Glomerular endothelial cell (primary cell): ENCODE measurements at places on chromosomes 4 and X. TPM values are rescaled to one million over a fixed set of nuclear protein-coding genes. Genes with fewer than 3 reads are reported as not detected.

GRCh38 chr4:68272860-68273259 lies 27.4 kb upstream of the TMPRSS11B start:
- DNase-seq, result no peak

- DNase-seq, result no peak
These were observed 17.7 kb upstream of the PPEF2 start for GRCh38 chr4:75919920-75920319.

GRCh38 chrX:7446815-7447214 lies 298.9 kb upstream of the PUDP start:
- DNase-seq, result no peak

- no peak for DNase-seq
These were observed 811.5 kb upstream of the TENM3 start for GRCh38 chr4:181431661-181432060.

DNA sequence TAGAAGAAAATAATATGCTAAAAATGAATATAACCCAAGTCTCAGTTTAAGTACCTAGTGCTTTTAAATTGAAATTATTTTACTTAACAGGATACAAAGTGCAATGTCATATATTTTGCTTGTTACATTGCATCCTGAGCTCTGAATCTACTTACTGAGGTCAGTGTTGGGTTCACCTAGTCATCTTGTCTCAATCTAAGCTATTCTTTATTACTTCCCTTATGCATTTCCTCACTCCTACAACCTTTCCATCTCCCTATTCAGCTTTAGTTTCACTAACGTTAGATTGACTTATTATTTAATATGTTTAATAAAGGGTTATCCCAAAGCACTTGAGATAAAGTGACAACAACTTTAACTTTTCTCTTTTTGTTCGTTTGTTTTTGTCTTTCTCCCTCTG lies 483.7 kb downstream of the FSTL5 start:
- DNase-seq, result no peak

DNA sequence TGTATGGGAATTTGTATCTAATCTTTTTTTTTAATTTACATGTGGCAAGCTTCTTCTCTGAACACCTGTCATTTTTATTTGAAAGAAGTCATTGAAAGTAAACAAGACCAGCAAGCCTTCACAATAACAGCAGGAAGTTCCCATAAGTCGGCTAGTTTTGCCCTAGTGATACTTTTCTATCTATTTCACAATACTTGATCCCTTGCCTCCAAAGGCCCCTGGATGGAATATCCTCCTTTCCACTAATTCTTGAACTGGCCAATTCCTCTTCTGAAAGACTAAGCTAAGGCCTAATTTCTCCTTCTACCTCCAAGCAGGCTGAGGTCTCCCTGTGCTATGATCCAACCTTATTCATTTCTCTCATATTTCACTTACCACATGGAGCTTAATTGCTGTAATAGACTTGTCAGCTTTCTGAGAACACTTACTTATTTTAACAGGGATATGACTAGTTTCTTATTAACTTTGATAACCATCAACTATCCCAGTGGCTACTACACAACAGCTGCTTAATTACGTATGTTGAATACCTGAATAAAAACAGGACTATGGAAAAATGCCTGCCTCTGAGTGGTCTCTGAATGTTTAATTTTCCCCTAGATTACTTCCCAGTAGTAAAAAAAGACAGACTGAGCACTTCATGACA lies 194.2 kb downstream of the MAD2L1 start:
- no peak for DNase-seq

- peak; percentile 20 for DNase-seq
These were observed 25.5 kb upstream of the RXFP1 start for GRCh38 chr4:158496030-158496741.

- peak; percentile 44 for DNase-seq
These were observed 45.9 kb downstream of the HMGB2 start for GRCh38 chr4:173288296-173288695.

GRCh38 chr4:101527188-101527587 lies 179.9 kb upstream of the PPP3CA start:
- no peak for DNase-seq

DNA sequence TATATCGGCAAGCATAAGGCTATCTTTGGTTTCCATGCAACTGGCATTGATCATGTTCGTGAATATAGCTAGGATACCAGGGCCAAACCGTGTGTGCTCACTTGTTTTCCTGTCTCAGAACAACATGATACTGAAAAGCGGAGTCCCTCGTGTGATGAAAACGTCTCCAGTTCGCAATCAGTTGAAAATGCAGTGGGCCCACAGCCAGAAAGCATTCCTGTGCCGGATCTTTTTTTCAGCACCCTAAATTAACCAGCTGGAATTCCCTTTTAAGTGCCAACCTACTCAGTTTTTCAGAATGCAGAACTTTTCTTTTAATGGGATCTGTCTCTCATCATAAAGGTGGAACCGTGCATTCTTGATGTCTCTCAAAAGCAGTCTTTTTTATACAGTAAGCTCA lies 130.8 kb upstream of the FRG1 start:
- no peak for DNase-seq

- DNase-seq, result no peak
These were observed 113.9 kb downstream of the RTL3 start for GRCh38 chrX:78545233-78545632.

GRCh38 chr4:88527787-88528186 lies 4.2 kb upstream of the PYURF start:
- DNase-seq, result no peak

- no peak for DNase-seq
These were observed 32.1 kb downstream of the UBE2K start for GRCh38 chr4:39730072-39730471.

GRCh38 chr4:174252412-174252811 lies 31.1 kb downstream of the FBXO8 start:
- no peak for DNase-seq

- DNase-seq, result no peak
These were observed 79.5 kb downstream of the SYTL5 start for GRCh38 chrX:38085813-38086212.

DNA sequence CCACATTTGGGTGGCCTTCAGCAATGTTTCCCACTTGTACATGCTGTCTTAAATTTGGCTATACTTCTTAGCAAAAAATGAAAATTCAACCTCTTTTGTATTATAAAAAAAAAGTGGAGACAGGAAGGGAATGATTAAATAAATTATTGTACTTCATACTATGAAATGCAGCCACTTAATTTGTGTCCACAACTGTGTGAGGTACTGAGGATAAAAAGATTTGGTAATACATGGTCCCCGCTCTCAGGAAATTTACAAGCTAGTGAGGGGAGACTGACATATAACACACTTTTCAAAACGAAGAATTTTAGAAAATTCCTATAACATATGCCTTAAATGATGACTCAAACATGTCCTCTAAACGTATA lies 105.0 kb downstream of the HNRNPD start:
- no peak for DNase-seq

GRCh38 chr4:120481756-120482155 lies 415.1 kb upstream of the MAD2L1 start:
- DNase-seq, result no peak

DNA sequence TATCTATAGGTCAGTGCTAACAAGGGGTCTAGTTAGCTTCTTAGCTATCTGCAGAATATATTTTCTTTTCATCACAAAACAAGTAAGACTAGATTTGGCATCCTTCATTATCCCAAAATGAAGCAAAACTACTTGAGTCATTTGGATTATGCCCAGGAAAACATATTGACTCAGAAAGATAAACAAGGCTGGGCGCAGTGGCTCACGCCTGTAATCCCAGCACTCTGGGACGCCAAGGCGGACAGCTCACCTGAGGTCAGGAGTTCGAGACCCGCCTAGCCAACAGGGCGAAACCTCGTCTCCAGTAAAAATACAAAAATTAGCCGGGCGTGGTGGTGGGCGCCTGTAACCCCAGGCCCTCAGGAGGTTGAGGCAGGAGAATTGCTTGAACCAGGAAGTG lies 18.0 kb upstream of the MND1 start:
- no peak for DNase-seq

DNA sequence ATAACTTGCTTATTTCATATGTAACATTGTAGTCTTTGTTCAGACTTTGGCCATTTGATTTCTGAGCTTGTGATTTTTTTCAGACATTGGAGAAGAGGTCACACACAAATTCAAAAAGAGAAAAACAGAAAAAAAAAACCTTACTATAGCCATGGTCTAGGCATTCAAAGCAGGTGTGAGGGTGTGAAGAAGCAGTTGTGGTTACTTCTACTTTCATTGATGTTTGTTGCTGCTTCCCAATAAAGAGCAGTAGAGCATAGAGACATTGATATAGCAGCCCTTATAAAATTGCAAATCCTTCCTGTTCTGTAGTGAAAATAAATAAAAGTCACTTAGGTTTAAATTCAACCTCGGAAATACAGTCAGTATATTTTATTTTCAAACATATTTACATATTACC lies 671.6 kb downstream of the GRXCR1 start:
- no peak for DNase-seq

GRCh38 chr4:76305971-76306881 lies at the start of gene STBD1:
TSS of gene STBD1 (plus strand) at chr4:76306733. CDS start at chr4:76306770, 37 bp downstream.
- DNase-seq, result no peak

DNA sequence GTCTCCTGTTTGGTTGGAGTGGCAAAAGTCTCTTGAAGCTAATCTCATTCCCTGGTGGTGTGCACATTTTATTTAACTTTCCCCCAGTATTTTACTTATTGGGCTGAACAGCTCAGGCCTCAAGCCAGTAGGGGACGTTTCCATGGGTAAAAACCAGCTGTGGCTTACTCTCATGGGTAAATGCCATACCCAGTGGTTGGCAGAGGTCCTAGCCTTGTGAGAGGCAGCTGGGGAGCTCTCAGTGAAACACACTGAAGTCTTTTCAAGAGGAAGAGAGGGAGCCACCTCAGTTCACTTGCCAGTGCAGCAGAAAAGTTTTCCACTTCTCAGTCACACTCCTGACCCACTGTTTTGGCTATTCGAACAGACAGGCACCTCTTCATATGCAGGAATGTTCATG lies 1964.2 kb downstream of the ARAP2 start:
- DNase-seq, result no peak

DNA sequence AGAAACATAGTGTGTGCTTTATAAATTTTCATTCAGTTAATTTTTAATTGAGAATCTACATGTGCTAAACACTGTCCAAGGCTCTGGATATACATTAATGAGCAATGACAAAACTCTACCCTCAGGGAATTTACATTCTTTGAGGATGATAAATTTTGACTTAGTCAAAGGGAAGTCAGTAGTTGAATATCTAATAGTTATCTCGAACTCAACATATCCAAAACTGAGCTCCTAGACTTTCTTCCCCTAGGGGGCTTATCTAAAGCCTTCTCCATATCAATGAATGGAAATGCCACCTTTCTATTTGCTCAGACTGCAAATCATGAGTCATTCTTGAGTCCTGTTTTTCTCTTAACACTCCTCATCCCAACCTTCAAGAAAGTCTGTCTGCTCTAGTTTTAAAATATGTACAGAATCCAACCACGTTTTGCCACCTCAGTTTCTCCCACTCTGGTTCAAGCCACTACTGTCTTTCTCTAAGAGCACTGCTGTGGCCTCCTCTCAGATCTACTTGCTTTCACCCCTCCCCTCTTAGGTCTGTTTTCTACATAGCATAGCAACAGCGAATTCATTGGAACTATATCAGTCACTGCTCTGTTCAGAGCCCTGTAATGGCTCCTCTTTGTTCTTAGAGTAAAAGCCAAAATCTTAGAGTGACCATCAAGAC lies 9.5 kb downstream of the PARM1 start:
- no peak for DNase-seq

DNA sequence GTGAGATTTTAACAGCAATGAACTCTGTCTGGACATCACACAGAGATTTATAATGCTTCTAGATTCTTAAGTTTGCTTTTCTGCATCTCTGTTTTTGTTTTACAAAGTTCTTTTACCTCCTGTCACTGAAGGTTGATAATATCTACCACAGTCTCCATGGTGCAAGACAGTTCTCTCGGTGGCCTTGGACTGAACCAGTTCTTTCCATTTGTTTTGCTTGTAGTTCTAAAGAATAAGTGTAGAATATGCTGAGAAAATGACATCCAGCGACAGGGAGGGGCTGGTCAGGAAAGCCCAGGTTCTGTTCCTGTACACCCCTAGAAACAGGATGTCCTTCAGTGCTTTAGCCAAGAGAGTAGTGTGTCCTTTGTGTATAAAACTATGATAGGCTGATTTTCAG lies 1079.5 kb upstream of the INTU start:
- DNase-seq, result no peak

The RASSF6 gene
- 0.24 TPM in 1 of 2 replicates, not detected in the other for total RNA-seq

The GLRA3 gene
- not detected in 2 replicates for total RNA-seq

The REELD1 gene
- total RNA-seq, result not detected in 2 replicates

The SLC4A4 gene
- total RNA-seq, result 0.58 and 0.76 TPM in 2 replicates

The TKTL2 gene
- not detected in 2 replicates for total RNA-seq

The GABRB1 gene
- total RNA-seq, result 0.47 TPM in 1 of 2 replicates, not detected in the other

The SRPX gene
- total RNA-seq, result 147 and 267 TPM in 2 replicates

The ZNF330 gene
- 13.3 and 19.4 TPM in 2 replicates for total RNA-seq

The REPS2 gene
- total RNA-seq, result 2.8 and 10.4 TPM in 2 replicates

The TCEAL6 gene
- total RNA-seq, result not detected in 2 replicates

The TRPC5OS gene
- not detected in 2 replicates for total RNA-seq

The HAND2 gene
- not detected in 2 replicates for total RNA-seq

The BEND2 gene
- not detected in 2 replicates for total RNA-seq

The POU3F4 gene
- total RNA-seq, result not detected in 2 replicates

The ZAR1 gene
- total RNA-seq, result not detected in 2 replicates
